ENCODE measurements at places on chromosomes 12 and 14.

- no peak for DNase-seq
Measured at GRCh38 chr12:11980115-11980514, 90.6 kb upstream of the BCL2L14 start.

- no peak for DNase-seq
Measured at GRCh38 chr12:56954958-56955355, 2.5 kb downstream of the RDH16 start.

DNA sequence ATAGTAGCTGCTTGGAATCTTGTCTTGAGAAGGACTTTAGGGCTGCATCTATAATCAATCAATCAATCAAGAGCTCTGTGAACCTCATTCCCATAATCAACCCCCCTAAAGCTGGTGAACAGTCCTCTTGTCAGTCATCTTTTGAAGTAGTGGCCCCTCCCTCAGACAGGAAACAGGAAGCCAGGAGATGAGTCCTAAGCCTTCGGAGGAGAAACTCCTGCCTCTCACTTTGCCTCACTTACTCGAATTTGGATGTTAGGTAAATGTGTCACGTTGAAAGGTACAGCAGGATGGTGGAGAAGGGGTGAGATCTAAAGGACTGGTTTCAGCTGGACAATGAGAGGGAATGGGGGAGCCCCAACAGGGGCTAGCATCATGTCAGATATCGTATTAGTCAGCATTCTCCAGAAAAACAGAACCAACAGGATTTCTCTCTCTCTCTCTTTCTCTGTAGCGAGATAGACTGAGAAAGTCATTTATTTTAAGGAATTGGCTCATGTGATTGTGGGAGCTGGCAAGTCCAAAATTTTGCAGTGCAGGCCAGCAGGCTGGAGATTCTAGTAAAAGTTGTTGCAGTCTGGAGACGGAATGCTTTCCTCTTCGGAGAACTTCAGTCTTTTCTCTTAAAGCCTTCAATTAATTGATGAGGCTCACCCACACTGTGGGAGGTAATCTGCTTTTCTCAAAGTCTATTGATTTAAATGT is 144.4 kb upstream of the PWP1 start:
- no peak for DNase-seq

- DNase-seq: peak; percentile 75
Measured at GRCh38 chr14:104865631-104866441, 768 bp downstream of the CEP170B start.

- DNase-seq: peak; percentile 67
Measured at GRCh38 chr14:84217066-84217465, 1312.9 kb upstream of the FLRT2 start.

GRCh38 chr12:104334581-104334980 is 31.0 kb downstream of the EID3 start:
- no peak for DNase-seq

- DNase-seq: no peak
Measured at GRCh38 chr12:115726691-115727090, 550.8 kb downstream of the MED13L start.

DNA sequence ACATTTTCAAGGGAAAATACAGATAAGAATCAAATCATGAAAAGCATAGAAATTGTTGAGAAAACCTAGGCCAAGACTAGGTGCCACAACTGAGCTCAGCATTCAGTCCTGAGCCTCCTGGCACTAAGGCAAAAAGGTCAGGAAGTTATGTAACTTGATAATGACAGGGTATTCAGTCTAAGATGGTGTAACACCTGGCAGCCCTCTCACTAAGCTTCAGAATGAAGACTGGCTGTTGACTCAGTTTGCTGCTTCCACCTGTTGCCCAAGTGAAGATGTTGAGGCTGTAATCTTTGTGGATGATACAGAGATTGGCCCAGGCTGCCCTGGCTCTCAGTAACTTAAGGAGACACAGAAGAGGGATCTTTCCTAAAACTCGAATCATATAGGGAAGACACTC is 19.6 kb downstream of the PROX2 start:
- DNase-seq: no peak

GRCh38 chr14:55212634-55213033 is 21.2 kb upstream of the DLGAP5 start:
- DNase-seq: no peak

- no peak for DNase-seq
Measured at GRCh38 chr12:64081008-64081404, 141.1 kb downstream of the KICS2 start.

DNA sequence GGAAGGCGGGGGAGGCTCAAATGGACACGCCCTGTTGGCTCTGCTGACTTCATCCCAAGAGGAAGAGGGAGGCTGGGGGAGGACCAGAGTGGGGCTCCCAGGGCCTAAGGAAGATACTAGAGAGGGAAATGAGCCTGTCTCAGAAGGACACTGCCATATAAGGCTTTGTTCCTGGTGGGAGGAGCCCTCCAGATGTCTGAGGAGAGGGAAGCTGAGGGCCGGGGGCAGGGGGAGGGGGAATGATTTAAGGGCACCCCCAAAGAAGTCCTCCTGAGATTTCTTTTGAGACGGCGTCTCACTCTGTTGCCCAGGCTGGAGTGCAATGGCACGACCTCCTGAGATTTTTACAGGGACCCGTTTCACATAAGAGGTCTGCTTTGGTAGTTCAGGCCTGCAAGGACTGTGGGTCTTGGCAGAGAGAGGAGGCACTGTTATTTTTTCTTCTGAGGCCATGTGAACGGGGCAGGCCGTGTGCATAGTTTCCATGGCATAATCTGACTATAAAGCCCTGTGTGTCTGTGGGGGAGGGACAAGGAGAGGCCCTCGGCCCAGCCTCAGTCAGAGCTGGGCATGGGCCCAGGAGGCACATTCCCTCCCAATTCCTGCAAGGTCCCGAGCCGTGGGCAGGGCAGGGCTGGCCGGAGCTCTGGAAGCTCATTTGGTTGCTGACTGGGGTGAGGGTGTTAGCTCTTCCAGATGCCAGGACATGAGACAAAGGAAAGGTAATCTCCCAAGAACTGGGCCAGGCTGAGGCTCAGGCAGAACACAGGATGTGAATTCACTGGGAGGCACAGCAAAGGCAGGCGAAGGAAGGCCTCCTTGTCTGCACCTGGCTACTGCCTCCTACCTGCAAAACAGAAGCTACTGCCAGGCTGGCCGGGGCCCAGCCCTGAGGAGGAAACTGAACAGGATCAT is 22.2 kb upstream of the PLEKHG3 start:
- DNase-seq: peak; percentile 54
